ENCODE measurements at places on chromosomes 2 and 18.

DNA sequence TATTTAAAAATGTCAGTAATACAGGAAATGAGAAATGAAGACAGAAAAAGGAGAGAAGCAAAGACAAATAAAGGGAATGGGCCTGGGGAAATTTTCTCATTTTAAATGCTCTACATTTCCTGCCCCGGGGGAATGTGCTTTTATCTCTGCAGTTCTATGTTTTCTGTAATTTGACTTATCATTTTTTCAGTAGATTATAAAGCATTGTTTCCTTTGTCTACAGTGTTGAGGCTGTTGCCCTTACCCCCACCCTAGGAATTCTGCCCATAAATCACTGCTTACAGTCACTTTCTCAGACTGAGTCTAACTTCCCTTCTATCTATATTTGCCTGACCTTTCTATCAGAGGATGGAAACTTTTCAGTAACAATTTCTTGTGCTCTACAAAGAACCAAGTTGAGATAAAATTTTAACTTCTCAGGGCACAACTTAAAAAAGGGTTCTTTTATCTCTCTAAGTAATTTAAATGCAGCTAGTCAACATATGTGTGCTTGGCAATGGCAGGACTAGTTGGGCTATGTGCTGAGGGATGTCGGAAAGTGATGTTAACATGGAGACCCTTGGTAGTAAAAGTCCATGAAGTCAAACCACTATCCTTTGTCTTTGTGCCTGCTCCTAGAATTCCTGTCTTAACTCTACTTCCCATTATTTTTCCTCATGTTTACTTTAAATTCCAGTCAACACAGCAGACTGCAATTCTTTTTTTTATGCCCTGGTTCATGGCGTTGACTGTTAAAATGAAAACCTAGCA, 146.5 kb upstream of the MMADHC start:
- DNase-seq: no peak

GRCh38 chr2:13651684-13652131, 935.0 kb downstream of the TRIB2 start:
- no peak for DNase-seq

DNA sequence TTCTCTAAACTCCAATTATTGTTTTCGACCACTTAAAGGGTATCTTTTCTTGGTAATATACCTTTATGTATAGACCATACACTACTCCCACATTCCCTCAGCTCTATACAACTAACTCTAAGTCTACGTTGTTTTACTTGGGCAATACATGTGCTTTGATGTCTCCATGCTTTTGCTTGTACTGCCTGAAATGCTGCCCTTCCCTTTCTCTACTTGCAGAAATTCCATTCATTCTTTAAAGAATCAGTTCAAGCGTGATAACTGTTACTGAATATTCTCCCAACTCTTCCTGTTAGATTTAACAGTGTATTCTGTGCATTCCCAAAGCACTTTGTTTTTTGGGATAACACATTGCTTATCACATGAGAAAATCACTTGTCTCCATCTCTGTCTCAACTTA, 157.0 kb upstream of the AQP4 start:
- no peak for DNase-seq

- no peak for DNase-seq
Measured at GRCh38 chr2:179263015-179263414, 1.6 kb downstream of the SESTD1 start.

- DNase-seq: no peak
Measured at GRCh38 chr2:128252501-128252900, 66.2 kb downstream of the HS6ST1 start.

- DNase-seq: no peak
Measured at GRCh38 chr2:39139511-39140237, 18.8 kb upstream of the SOS1 start.

DNA sequence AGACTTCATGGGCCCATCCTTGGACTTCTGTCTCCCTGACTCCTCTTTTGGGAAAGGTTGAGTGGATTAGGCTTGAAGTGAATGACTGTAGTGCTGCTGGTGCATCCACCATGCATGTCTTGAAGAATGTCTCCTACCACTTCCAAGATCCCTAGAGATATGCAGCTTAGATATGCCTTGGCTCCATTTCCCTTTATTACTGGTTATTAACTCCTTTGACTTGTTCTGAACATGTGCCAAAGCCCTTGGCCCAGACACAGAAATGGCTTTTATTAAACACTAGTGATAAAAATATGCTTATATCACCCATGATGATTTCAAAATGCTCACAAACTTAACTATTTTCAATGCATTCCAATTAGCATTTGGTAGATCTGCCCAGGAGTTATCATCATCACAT, 90.0 kb upstream of the SLC14A2 start:
- DNase-seq: no peak

- DNase-seq: no peak
Measured at GRCh38 chr2:4272261-4272858, 569.0 kb downstream of the DCDC2C start.

DNA sequence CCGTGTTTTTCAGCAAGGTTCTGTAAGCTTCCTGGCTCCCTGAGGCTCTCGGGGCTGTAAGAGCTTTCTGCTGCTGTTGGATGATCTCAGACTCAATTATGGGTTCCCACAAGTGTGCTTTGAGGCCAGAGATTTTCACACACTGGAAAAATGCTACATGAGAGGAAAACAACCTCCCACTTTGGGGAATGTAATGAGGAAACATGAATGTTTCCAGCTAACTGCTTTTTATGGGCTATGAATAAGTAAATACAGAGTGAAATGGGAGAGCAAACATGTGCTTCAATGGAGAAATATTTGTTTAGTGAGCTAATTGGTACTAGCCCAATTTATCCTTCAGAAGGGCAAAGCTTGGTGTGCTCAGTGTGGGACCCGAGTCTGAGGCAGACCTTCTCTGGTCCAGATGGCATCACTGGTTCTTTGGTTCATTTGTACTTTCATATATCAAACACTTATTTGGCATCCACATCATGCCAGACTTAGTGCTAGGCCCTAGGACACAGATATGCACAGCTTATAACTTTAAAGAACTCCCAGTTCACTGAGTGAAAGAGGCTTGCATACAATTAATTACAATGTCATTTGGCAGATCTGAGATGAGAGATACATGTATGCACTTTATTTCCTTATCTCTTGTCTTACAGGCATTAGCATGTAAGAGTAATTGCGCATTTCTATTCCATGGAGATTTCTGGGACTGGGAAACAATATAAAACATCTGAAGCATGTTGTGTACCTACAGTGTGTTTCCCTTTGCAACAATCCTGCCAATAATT, 248.8 kb downstream of the RDH14 start:
- no peak for DNase-seq

DNA sequence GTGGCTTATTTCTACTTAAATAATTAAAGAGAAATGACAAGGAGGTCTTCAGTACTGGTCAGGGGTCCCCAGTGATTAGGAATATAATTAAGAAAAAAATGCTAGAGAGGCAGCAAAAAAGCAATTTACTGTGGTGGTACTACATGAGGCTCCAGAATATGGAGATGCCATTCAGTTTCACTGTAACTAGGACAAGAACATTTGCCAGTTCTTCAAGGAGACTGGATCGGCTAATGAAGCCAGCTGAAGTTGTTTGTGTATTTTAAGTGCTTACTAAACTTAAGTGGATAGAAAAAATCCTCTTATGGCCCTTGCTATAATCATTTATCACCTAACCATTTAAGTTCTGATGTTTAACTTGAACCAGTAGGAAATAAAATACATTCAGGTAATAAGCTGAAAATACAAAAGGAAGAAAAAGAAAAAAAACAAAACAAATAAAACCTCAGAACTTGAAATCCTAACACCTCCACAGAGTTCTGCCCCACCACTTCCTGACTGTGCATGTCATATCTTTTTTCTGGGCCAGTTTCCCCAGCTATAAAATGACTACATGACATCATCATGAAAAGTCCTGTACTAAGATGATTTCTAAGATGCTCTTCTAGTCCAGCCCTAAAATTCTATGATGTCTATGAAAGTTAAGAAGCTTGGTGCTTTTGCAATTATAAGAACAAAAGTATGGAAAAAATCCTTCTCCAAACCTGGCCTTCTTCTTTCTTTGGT, 98.0 kb downstream of the TRABD2A start:
- no peak for DNase-seq

GRCh38 chr2:74004212-74005182, 19.8 kb downstream of the TET3 start:
- no peak for DNase-seq

DNA sequence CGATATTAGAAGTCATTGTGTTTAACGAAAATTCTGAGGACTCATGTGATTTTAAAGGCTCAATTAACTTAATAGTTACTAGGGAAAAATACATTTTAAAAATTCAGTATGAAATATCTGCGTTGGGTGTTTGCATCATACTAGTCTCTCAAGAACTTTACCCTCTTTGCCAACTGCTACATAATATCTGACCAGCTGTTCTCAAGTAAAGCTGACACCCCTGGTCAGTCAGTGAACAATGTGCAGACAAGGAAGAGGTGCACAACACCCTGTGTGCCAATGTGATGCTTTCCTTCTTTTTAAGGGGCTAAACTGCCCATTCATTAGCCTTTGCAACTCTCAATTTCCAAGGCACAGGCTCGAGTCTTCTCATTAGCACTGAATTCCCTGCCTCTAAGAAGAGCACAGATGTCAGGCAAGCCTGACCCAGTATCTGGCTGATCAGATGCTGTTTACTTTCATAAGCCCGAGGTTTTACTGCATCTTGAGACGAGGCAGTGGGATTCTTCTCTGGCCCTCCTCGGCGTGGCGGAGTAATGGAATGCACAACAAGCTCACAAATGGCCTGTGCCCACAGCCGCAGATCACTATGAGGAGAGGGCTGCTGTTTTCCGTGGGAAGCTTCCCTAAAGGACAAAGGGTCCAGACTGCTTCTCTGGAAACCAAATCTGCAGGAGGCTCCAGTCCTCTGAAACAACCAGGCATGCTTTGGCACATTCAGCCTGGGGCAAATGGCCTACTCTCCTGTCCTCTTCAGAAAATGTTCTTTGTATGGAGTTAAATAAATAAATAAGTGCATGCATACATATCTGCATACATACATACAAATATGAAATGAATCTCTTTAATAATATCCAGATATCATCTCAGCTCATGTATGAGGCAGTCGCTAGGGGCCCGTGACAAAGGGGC, 240.3 kb downstream of the ZNF521 start:
- DNase-seq: no peak

GRCh38 chr2:6927186-6927585, 10.0 kb downstream of the RNF144A start:
- DNase-seq: no peak

DNA sequence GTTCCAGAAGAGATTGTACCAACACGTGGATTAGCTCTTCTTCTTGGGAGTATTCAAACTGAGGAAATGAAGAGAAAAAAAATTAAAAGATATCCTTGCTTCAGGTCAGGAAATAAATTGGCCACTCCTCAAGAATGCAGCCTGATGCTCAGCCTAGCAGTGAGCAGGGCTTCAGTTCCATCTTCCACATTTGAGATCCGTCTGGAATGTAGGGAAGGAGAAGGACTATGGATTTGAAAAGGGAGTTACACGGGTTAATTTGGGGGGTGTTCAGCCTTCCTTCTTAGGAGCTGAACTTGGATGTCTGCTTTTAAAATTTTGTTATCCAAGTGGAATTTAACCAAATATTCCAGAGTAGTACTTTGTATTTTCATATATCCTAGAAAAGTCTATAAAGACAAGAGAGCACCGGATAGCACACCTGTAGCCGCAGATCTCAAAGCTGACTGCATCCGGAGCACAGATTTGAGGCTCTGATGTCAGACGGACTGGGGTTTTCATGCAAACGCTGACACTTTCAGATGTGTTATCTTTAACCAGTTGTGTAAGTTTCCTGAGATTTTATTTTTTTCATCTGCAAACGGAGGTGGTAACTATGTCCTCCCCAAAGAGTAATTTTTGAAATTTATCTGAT, 99.3 kb downstream of the COPS8 start:
- no peak for DNase-seq

DNA sequence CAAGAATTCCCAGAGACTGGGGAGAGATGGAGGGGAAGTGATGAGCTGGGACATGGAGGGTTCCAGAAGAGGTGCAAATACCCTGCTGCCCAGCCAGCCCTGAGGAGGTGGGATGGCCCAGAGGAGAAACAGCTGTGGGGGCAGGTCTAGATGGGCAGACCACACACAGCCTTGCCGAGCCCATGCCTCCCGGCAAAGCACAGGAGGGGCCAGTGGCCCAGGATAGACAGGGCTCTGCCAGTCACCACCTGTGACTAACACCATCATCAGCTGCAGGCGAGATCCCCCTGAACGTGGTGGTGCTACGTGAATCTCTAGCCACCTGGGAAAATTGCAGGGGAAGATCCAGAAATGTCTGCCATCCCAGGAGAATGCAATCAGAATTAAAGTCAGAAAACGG, 39.4 kb downstream of the SCTR start:
- no peak for DNase-seq

DNA sequence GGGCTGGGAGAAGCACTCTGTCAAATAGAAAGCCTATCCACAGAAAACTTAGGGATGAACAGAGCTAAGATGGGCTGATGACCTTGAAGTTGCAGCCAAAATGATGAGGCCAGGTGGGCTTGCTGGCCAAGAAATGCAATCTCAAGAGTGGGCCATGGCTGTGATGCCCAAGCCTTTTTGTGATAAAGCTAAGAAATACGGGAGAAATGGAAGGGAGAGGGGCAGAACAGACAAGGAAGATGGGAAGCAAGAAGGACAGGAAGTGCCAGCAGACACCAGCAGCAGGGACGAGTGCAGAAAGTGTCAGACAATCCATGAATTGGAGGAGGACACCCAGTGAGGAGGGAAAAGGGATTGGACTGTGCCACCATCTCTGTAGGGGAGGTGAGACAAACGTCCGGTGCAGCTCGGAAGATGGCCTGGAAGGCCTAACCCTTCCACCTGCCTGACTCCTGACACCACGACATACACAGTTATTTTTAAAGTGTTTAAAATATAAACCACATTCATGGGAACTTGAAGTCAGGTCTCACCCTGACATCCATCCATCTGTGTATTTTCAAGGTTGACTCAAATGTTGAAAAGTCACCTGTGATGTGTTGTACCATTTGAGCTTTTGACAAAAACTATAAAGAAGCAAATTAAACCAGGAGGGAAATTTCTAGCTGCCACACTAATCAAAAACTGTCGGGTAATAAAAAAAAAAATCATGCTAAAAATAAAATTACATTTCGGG, 105.5 kb downstream of the BCL2 start:
- no peak for DNase-seq

- no peak for DNase-seq
Measured at GRCh38 chr2:234930397-234930796, 21.4 kb upstream of the SH3BP4 start.

- DNase-seq: no peak
Measured at GRCh38 chr2:668000-668398, 9.2 kb downstream of the TMEM18 start.

DNA sequence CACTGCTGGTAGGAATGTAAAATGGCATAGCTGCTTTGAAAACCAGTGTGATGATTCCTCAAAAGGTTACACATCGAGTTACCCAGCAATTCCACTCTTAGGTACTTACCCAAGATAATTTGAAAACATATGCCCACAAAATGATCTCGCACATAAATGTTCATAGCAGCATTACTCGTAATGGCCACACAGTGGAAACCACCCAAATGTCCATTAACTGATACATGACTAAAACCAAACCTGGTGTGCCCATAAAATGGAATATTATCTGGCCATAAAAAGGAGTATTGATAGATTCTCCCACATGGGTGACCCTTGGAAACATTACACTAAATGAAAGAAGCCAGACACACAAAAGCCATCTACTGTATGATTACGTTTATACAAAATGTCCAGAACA, 70.4 kb downstream of the ALPK2 start:
- no peak for DNase-seq

GRCh38 chr18:31099450-31100230, 2.6 kb downstream of the DSC2 start:
- DNase-seq: no peak

GRCh38 chr18:78672862-78673446, 306.7 kb upstream of the SALL3 start:
- no peak for DNase-seq

Data from aorta (tissue), 5 donors.